ENCODE measurements at places on chromosomes 2 and 18. TPM values are rescaled to one million over a fixed set of nuclear protein-coding genes. Genes with fewer than 3 reads are reported as not detected.

SPC25 gene
- 5.3 TPM for total RNA-seq

CYS1 gene
- total RNA-seq, result 0.82 TPM

SH3RF3 gene
- 9.0 TPM for total RNA-seq

GPBAR1 gene
- total RNA-seq, result not detected

MRO gene
- total RNA-seq, result 0.82 TPM
